ENCODE measurements at places on chromosomes 4 and X.

GRCh38 chr4:535181-535923, 36.3 kb downstream of the PIGG start:
- DNase-seq: no peak

DNA sequence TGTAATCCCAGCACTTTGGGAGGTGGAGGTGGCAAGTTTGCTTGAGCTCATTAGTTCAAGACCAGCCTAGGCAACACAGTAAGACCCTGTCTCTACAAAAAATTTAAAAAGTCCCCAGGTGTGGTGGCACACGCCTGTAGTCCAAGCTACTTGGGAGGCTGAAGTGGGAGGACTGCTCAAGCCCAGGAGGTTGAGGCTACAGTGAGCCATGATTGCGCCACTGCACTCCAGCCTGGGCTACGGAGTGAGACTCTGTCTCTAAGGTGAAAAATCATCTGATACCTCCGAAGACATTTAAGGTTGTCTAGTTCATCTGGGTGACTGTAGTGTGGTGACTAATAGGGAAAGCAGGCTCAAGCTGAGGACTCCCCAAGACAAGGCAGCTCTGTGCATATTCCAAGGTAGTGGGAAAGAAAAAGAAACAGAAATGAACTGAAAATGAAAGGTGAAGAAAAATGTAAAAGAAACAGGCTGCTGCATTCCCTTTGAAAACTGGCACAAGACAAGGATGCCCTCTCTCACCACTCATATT, 23.3 kb downstream of the FRYL start:
- DNase-seq: no peak

GRCh38 chrX:53125506-53125905, 31.6 kb downstream of the KANTR start:
- no peak for DNase-seq

- DNase-seq: no peak
These were observed 72.5 kb downstream of the SLC16A2 start for GRCh38 chrX:74493806-74494205.

DNA sequence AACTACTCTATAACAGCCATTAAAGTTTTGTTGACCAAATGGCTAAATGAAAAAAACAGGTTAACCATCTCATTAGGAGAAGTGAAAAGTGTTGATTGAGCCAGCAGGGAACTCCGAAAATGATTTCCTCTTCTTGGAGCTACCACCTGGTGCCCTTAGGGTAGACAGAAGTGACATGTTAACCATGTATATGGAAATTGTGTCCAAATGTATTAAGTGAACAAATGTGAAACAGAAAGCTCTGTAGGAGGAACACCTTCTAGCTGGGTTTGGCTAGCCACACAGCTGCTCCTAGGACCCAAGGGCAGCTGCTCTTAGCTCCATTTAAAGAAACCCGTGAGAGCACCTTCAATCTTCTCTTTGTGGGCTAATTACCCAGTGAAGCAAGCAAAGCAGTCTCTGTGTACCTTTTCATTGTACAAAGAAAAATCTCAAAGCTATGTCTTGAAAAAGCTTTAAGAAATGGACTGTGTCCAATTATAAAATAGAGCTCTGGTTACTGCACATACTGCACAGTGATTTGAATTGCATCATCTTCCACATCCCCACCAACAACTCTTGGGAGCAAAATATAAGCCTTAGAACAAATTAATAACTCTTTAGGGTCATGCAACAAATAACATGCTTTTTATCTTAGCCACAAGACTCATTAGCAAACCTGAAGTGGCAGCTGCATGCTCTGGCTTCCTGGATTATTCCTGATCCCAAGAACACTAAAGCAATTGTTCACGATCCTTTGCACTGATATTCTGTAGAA, 59.2 kb upstream of the PARM1 start:
- no peak for DNase-seq

- DNase-seq: no peak
These were observed 75.2 kb downstream of the PAQR3 start for GRCh38 chr4:78863991-78864390.

- DNase-seq: no peak
These were observed 175.3 kb downstream of the TSPAN5 start for GRCh38 chr4:98482847-98483806.

DNA sequence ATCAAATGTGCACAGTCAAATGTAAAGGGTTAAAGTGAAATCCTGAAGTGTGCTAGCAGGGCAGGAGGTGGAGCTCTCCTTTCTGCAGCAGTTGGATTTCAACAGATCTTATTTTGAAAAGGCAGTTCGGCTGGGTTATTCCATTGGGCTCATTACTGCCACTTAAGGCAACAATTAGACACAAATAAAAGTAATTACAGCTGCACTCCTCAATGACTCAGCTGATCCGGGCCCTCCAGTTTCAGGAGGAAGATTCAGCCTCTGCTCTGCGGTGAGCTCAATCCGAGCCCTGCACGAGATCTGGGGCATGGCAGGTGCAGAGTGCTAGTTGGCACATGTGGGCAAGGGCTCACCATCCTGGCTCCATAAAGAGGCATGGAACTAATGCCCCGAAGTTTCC, 85.4 kb downstream of the PHKA2 start:
- DNase-seq: no peak

DNA sequence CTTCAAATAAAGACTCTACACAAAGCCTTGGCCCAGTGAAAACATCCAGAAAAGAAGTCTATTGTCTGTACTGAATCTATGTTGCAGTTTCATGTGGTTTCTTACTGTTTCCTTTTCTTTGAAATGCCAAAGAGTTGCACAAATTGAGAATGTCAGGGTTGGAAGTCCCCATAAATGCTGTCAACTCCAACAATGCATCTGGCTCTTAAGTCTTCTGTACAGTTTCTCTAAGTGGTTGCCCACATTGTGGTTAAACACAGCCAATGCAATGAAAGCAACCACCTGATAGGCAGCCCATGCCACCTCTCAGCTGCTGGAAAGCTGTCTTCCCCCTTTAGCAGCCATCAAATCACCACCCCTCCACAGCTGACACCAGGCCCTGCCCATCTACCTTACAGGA, 67.2 kb upstream of the C1GALT1C1 start:
- DNase-seq: no peak

DNA sequence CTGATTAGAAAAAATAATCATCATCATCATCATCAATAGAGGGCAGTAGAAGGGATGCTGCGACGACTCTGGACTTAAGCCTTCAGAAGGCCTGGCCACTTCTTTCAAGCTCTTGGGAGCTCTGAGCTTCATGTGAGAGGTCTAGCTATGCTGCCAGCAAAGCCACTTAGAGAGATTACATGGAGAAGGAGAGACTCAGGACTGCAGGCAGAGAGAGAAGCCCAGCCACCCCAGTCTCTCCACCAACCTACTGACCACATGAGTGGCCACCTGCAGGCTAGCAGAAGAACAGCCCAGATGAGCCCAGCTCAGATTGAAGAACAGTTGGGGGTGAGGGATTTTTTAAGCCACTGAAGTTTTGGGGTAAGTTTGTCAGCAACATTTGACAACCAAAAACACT, 17.1 kb upstream of the TMEM150C start:
- no peak for DNase-seq

DNA sequence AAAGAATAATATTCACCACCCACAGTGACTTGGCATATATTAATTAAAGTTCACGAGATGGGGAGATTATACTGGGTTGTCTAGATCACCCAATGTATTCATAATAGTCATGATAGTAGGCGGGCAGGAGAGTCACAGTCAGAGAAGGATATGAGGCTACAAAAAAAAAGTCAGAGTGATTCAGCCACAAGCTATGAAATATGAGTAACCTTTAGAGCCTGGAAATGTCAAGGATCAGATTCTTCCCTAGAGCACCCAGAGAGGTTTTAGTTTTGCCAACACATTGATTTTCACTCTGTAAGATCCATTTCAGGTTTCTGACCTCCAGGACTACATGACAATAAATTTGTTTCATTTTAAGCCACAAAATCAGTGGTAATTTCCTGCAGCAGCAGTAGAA, 501.9 kb downstream of the GABRG1 start:
- no peak for DNase-seq

DNA sequence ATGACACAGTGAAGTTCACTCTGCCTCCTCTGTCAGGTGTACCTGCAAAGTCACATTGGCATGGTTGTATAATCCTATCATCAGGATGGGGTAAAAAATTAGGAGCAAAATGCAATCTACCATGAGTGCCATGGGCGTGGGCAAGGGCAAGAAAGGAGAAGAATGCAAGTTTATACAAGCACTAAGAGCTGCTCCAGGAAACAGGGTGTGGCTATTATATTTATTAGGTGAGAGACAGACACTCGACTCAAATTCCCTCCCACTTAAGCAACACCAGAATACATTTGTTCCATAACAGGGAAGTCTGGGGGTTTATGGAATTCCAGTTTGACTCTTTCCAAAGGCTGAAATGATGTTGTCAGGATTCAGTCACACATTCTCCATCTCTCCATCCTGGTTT, 378.8 kb downstream of the BCOR start:
- no peak for DNase-seq

GRCh38 chr4:6694177-6694901, 661 bp downstream of the S100P start:
- no peak for DNase-seq

DNA sequence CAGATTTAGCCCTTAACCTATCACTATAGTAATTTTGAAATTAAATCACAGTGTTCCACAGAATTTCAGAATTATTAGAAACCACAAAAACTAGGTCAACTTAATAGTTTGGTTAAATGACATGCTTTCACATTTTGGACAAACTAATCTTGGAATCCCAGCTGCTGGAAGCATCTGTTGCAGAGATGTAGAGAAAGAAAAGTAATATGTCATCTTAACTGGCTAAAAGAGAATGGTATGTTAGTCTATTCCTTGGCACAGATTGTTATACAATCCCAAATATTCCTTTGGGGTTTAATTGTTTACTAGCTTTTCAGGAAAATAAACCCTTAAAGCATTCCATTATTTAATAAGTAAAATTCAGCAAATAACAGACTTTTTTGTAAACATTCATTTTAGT, 519.9 kb downstream of the IL15 start:
- no peak for DNase-seq

DNA sequence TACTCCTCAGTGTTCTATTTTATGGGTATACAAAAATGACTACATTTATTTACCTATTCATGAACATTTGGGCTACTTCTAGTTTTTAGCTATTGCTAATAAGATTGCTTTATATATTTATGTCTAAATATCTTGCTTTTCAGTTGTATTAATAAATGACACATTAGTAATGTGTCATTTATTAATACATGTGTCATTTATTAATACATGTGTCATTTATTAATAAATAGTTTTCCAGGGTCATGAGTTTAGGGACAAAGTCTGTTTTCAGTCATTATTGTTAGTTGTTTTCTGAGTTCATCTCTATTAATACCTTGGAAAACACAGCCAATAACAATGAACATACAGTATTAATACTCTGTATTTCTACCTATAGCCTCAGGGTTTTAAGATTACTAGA, 1630.7 kb upstream of the IGFBP7 start:
- no peak for DNase-seq

GRCh38 chr4:122450847-122451246, 5.7 kb downstream of the IL2 start:
- no peak for DNase-seq

DNA sequence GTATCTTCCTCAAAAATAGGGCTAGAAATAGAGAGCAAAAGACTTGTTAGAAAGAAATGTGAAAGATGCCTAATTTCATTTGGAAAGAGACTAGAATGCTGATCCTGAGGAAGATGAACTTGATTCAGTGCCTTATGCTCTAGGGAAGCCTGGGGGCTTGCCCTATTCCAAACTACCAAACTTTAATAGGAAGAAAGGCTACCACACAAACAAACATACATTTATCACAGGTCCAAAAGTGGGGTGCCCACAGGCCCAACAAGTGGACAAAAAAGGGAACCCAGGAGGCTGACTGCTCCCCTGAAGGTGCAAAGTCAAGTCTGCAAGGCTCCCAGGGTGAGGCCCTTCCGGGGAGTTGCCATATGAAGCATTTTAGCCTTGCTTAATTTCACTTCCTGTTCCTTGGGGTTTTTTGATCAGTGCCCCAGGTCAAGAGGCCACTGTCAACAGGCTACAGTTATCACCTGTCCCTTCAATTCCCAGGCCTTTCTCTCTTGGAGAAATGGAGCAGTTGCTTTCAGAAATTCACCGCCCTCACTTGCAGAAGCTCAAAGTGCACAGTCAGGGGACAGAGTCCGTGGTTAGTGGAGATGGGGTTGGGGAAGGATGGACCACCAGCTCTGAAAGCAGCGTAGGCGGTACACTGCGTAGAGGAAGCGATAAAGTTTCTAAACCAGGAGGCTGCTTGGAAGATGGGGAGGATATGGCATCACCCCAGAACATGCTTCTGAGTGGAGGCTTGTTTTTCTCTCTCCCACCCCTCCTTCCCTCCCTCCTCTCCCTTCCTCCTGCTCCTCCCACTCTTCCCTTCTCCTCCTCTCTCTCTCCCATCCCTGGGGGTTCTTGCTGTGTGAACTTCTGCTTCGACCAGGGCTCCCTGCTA, 36.4 kb downstream of the TMEM154 start:
- no peak for DNase-seq
